ENCODE measurements at places on chromosomes 13 and 19. TPM values are rescaled to one million over a fixed set of nuclear protein-coding genes. Genes with fewer than 3 reads are reported as not detected.

DNA sequence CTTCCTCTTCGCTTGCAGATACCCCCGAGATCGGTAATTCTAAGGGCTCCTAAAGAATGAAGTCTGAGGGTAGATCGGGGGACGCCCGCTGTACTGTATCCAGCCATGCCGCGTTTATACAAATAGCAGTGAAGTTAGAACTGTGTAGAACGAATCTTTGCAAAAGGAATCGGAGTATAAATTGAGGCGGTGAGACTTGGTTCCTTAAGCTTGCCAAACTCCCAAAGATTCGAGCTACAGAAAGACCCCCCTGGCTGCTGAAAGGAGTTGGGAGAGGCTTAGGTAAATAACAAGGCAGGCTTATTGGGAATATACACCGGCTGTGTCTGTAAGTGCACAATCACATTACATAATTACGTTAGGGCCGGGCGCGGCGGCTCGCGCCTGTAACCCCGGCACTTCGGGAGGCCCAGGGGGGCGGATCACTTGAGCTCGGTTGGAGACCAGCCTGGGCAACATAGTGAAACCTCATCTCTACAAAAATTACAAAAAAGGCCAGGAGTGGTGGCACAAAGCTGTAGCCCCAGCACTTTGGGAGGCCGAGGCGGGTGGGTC lies 12.2 kb downstream of the TMEM160 start:
- DNase-seq = peak; percentile 13

- no peak for DNase-seq
Measured at GRCh38 chr13:65133094-65133493, 2097.0 kb downstream of the PCDH9 start.

- DNase-seq = no peak
Measured at GRCh38 chr13:105177265-105177900, 1358.1 kb downstream of the EFNB2 start.

DNA sequence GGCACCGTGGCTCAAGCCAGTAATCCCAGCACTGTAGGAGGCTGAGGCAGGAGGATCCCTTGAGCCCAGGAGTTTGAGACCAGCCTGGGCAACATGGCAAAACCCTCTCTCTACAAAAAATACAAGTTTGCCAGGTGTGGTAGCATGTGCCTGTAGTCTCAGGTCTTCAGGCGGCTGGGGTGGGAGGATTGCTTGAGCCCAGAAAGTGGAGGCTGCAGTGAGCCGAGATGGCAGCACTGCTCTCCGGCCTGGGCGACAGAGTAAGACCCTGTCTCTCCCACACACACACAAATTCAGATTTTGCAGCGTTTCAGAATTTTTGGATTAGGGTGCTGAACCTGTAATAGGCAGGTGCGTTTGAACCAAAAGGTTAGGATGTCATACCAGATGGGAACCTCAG lies 2.2 kb downstream of the RPS11 start:
- DNase-seq = no peak

- DNase-seq = no peak
Measured at GRCh38 chr13:35393886-35394285, 82.6 kb downstream of the MAB21L1 start.

Gene ADAMTSL5
- polyA plus RNA-seq = not detected

GRCh38 chr13:49731766-49732165 lies 40.5 kb upstream of the EBPL start:
- DNase-seq = no peak

DNA sequence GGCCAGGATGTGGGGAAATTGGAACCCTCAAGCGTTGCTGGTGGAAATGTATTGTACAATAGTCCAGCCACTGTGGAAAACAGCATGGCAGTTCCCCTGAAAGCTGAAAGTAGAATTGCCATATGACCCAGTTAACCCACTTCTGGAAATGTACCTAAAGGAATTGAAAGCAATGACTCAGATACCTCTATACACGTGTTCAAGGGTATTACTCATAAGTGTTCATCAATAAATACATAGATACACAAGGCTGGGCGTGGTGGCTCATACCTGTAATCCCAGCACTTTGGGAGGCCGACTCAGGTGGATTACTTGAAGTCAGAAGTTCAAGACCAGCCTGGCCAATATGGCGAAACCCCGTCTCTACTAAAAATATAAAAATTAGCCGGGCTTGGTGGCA lies 71.9 kb upstream of the IRS2 start:
- DNase-seq = no peak

GRCh38 chr13:24217601-24218281 lies 57.2 kb downstream of the SPATA13 start:
- DNase-seq = no peak

GRCh38 chr19:42450314-42450934 lies 7.7 kb upstream of the CXCL17 start:
- peak; percentile 69 for DNase-seq

DNA sequence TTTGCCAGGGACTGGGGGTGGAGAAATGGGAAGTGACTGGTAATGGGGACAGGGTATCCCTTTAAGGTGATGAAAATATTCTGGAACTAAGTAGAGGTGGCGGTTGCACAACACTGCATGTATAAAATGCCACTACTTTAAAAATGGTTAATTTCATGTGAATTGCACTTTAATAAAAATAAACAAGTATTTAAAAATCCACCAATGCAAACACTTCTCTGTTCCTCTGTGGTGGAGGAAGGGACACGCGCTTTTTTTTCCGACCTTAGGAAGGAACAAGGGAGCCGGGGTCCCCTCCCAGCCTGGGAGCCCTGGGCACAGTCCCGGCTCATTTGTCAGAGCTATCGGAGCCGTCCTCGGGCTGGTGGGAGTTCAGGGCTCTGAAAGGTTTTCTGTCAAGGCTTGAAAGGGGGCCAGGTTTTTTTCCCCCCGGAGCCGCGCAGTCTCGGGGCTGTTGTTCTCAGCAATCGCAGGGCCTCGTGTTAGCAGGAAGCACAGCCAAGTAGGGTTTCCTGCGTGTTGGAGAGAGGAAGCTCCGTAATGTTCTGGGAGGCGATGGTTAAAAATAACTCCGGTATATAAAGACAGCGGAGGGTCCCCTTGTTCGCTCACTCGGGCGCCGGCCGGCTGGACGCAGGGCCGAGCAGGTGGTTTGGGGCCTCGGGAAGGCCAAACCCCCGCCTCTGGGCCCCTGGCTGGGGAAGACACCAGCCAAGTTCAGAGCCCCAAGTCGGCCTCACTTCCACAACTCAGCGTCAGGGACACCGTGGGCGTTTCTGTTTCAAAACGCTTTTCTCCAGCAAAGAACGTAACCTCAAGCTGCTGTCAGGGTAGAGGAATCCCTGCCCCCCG lies 41.2 kb upstream of the KLF2 start:
- DNase-seq = peak; percentile 52

- no peak for DNase-seq
Measured at GRCh38 chr13:36717966-36718545, 44.2 kb downstream of the SERTM1 start.

Gene CNN1
- not detected for polyA plus RNA-seq

Gene WDR83
- 21.4 TPM for polyA plus RNA-seq

Gene KIRREL2
- not detected for polyA plus RNA-seq

DNA sequence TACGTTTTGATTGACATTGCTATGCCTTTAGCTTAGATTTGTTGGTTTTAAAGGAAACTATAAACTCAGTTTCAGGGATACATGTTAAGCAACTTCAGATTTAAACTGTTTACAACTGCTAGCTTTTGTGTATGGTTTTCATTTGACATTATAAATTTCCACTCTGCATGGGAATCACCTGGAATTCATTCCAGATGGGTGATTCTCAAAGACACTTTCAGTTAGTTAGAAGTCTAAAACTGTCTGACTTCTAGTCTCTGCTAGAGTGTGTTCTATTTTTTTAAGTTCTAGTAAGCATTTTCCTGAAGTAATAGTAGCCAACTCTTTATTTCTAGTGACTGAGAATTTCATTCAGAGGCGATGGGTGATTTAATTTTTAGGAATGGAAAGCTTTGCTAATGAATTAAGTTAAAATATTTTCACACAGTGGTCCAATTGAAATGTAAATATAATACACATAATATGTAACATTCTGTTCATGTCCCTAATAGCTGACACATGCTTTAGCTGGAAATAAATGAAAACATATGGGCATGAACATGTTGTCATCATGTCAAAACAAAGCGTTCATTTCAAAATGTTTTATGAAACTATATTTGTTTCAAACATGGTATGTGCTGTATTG lies 58.3 kb upstream of the CSNK1A1L start:
- no peak for DNase-seq

DNA sequence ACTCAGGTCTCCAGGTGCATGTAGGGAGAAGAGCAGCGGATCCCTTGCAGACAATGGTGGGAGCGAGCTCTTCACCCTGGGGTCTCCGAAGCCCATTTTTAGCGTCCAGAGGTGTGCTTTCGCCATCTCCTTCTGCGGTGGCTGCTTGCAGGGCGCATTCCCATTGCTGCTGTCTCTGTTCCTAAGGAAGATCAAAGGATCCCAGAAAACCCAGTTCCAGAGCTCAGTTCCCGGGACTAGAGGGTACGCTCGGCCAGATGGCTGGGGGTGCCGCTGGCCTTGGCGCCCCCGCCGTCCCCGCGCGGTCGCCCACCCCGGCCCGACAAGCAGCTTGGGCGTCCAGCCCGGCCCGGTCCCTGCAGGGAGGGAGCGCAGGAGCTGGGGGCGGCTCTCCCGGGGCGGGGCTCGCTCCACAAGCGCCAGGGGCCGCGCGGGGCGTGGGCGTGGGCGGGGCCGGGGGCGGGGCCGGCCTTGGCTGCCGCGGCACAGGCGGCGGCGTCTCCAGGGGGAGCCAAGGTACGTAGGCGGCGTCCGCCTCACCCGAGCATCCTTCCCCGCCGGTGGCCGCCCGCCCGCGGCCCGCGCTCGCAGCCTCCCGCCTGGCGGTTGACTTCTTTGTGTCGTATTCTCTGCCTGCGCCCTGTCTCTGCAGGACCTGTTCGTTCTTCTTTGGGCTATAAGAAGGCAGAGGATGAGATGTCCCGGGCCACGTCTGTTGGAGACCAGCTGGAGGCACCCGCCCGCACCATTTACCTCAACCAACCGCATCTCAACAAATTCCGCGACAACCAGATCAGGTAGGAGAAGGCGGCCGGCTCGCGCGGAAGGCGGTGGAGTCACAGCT lies 96.8 kb downstream of the ATP8A2 start:
- no peak for DNase-seq

GRCh38 chr19:18697680-18698079 lies 14.2 kb downstream of the CRTC1 start:
- no peak for DNase-seq

DNA sequence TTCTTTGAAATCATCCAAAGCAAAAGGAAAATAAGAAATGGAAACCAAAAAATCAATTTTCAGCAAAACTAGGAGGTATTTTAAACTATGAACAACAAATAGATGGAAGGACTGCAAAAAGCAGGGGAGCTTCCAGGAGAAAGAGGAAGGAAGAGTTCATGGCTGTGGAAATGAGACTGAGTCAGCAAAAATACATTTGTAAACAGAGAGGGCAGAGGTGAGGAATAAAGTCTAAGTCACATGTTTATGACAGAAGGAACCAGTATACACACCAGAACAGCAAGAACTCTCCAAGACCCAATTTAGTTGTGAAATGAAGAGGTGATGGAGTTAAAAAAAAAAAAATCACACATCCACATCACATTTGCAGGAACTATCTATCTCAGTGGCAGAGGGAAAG lies 69.6 kb downstream of the RNASEH2B start:
- DNase-seq = no peak

Gene LILRB5
- polyA plus RNA-seq = not detected

Gene CDKN2D
- 134 TPM for polyA plus RNA-seq

GRCh38 chr13:113672002-113672651 lies 5.1 kb downstream of the GRK1 start:
- no peak for DNase-seq

GRCh38 chr19:12244370-12244769 lies 50.3 kb downstream of the ZNF44 start:
- no peak for DNase-seq

Gene LPAR2
- polyA plus RNA-seq = 13.0 TPM

GRCh38 chr13:110521296-110521680 lies 40.2 kb downstream of the RAB20 start:
- no peak for DNase-seq

- no peak for DNase-seq
Measured at GRCh38 chr13:41398494-41399170, 58.7 kb upstream of the RGCC start.

Gene NEK5
- polyA plus RNA-seq = 0.28 TPM

- no peak for DNase-seq
Measured at GRCh38 chr13:45674908-45675307, 27.2 kb upstream of the CBY2 start.

DNA sequence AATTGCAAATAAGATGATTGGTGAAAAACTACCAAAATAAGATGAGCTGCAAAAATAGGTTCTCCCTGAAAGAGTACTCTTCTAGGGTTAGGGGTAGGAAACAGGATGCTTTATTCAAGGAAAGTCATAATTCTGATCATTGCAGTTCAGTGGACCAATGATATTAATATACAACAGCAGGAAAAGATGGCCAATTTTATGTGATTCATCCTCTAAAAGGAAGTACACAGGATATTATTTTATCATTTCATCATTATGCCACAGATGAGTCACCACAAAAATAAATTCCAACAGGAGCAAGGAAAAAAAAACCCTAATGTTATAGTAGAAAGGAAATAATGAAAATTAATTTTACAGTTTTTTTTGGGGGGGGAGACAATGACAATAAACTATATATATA lies 205.0 kb downstream of the NALCN start:
- DNase-seq = no peak

GRCh38 chr19:35292421-35293362 lies 731 bp downstream of the MAG start:
- DNase-seq = no peak

- no peak for DNase-seq
Measured at GRCh38 chr13:78832461-78832860, 173.5 kb upstream of the OBI1 start.

DNA sequence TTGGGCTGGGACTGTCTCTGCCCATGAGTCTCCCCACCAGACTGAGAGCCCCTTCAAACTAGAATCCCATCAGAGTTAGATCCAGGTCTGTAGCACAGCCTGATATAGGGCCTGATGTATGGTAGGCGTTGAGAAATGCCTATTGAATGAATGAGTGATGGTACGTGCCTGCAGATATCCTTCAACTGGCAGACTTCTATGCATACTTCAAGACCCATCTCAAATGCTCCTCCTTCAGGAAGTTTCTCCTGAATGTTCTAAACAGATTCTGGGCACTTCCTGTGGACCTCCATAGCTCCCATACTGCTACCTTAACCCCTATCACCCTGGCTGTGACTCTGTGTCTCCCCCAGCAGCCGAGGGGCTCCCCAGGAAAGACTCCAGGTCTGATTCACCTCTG lies 48.2 kb downstream of the KCNC3 start:
- DNase-seq = no peak

- DNase-seq = no peak
Measured at GRCh38 chr19:20662421-20663105, 1.2 kb upstream of the ZNF626 start.

GRCh38 chr19:33640773-33641172 lies 19.0 kb downstream of the CHST8 start:
- no peak for DNase-seq

Gene SIX5
- not detected for polyA plus RNA-seq

Gene CATSPERD
- polyA plus RNA-seq = not detected

- peak; percentile 39 for DNase-seq
Measured at GRCh38 chr19:46745521-46746280, at the start of gene FKRP. TSS of gene FKRP (plus strand) at chr19:46746057. CDS start at chr19:46755451, 9,394 bp downstream.

Gene SPC24
- not detected for polyA plus RNA-seq

Measured in naive B cell (primary cell).